ENCODE measurements at places on chromosomes 1 and 21.

DNA sequence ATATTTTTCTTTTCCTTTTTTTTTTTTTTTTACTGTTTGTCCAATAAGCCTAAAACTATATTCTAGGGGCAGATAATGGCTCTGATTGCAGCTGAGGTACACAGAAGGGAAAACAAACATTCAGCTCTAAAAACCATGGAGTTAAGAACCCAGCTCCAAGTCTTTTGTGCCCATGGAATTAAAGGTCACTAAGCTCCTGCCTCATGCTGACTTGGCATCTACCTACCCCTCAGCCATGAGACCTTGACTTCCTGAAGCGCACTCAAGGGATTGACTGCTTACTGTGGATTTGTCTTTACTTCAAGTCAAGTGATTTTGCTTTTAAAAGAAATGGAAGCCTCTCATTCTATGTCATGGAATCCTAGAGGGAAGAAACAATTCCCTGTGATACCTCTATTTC is 192.3 kb downstream of the AMY1C start:
- DNase-seq: no peak

- DNase-seq: no peak
These were observed 197.6 kb upstream of the DMRTA2 start for GRCh38 chr1:50620680-50621329.

DNA sequence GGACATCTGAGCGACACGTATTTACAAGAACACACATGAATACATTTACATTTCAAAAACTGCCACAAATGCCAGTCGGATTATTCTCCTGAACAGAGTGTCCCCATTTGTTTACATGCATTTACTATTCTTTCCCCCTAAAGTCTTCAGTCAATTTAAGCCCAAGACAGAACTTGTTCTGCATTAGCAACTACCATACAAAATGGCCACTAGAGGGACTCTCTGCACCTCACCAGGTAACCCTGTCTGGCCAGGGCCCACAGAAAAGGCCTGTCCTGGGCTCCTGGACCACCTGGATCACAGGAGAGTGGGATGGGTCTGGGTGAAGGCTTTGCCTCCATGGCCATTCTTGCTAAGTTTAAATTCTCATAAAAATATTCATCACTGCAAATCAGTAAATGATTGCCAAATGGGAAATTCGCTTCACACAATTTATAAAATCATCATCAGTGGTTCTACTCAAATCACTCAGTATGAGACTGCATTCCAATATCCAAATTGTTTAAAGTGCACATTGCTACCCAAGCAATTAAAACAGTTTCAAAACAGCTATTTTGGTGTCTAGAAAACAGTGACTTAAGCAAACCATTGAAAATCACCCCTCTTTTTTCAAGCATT is 12.5 kb upstream of the GUCA2A start:
- DNase-seq: no peak

- no peak for DNase-seq
These were observed 4.6 kb upstream of the UMODL1 start for GRCh38 chr21:42066521-42066920.

- DNase-seq: peak; percentile 12
These were observed 705 bp downstream of the KHDRBS1 start for GRCh38 chr1:32014199-32014947.
